ENCODE measurements at places on chromosomes 2 and 18.

GRCh38 chr18:2932247-2933181 lies 80.4 kb downstream of the LPIN2 start:
- peak; percentile 88 for DNase-seq

- no peak for DNase-seq
Observed at GRCh38 chr2:85135660-85135914, 2.4 kb downstream of the TCF7L1 start.

- DNase-seq = no peak
Observed at GRCh38 chr2:118130385-118130784, 42.1 kb downstream of the INSIG2 start.

- no peak for DNase-seq
Observed at GRCh38 chr2:95362486-95362885, 40.0 kb upstream of the FAHD2A start.

DNA sequence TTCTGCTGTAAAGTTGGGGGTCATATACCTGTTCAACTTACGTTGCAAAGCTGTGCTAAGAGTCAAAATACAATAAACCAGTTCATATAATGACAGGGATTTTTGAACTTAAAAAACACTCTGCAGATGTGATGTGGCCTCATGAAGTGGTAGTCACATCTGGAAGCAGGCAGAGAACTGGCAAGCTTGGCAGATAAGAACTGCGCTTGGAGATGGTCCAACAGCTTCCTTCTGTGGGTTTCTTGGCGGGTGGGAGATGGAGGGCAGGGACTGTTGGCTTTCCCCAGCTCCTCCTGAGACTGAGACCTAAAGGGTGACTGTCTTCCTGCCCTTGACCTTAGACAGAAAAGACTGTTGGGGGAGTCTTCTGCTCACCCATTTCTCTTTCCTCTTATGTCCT lies 140.4 kb downstream of the CTIF start:
- no peak for DNase-seq

DNA sequence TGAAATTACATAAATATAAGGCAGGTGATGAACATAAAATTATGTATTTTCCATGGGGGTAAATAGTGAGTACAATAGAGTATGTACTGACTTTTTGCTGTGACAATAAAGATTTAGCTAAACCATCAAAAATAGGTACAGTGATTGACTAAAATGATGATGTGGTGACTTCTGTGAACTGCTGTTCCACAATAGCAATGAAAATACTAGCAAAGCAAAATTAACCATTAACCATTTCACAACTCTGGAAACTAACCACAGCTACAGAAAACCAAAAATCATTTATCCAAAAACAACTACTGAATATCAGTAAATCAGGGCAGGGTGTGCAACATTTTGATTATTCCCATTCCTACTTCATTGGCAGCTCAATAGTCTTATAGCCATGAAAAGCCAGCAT lies 161.4 kb upstream of the GYPC start:
- DNase-seq = peak; percentile 1

DNA sequence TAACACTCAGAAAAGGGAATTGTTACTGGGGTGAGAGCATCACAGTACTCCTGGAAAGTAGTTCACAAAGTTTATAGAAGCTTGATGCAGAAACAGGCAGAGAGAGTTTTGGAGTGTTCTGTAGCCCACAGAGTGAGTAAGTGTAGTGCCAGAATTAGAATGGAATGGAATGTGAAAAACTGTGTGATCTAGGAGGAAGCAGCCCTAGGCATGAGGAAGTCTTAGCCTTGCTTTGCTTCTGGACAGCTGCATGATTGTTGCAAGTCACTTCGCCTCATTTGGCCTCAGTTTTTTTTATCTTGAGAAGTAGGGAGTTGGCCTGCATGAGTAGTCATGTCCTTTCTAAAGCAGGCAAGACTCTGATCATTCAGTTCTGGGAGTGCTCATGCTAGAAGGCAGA lies 10.9 kb downstream of the SERPINB12 start:
- DNase-seq = peak; percentile 30

All from activated CD4-positive, alpha-beta T cell treated with anti-CD3 and anti-CD28 coated beads, Interleukin-2, amount 10 ng/mL, durations not matched to agents 24 days and 14 days (primary cell).